ENCODE measurements at places on chromosomes 13 and 19.

DNA sequence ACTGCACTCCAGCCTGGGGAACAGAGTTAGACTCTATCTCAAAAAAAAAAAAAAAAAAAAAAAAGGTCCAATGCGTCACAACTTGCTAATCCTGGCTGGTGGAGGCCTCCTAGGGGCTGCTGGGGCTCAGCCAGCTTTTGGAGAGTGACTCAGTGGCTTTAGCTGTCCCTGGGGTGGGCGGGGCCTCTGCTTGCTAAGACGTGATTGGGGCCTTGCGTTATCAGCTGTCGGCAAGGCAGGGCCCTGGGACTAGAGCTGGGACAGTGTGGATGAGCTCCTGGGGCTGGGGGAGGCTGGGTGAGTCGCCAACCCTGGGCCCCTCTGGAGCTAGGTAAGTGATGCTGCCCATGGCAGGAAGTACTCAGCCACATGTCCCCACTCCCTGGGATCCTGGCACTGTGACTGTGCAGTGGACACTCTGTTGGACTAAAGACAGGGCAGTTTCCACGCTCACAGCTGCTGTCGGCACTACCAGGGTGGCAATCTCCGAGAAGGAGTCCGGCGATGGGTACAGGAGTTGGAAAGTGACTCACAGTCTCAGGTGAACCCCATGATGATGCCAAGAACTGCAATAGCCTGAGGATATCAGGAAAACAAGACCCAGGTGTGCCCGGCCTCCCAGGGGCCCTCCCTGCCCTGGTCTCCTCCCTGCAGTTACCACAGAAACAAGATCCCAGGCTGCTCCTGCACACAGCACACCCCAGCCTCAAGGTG is 32.2 kb downstream of the F2RL3 start:
- DNase-seq = no peak

DNA sequence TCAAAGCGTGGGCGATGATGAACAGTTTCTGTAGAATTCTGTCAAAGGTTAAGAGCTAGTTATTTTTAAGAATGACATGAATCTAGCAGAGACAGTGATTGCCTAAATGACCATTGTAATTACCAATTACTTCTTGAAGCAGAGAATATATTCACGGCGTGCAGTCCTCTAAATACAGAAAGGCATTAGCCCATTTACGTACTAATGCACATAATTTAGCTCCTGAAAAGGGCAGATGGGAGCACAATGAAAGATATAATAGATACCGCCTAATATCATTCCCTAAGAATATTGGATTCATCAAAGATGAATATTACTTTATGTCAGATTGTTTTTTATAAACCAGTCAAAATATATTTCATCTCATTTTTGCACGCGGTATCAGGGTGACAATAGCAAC is 212.4 kb downstream of the URI1 start:
- no peak for DNase-seq

- no peak for DNase-seq
Observed at GRCh38 chr19:2170219-2170618, 6.5 kb downstream of the DOT1L start.

- DNase-seq = no peak
Observed at GRCh38 chr19:10769533-10770491, 51.9 kb downstream of the DNM2 start.

DNA sequence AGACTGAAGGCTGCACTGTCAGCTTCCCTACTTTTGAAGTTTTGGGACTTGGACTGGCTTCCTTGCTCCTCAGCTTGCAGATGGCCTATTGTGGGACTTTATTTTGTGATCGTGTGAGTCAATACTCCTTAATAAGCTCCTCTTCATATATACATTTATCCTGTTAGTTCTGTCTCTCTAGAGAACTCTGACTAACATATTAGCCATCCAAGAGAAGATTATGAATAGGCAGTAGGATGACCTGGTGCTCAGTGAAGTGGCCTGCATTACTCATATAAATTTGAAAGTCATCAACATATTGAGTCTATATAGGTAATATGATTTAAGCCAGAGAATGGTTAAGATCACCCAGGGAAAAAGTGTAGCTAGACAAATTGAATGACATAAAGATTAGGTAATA is 136.3 kb upstream of the UFM1 start:
- no peak for DNase-seq

DNA sequence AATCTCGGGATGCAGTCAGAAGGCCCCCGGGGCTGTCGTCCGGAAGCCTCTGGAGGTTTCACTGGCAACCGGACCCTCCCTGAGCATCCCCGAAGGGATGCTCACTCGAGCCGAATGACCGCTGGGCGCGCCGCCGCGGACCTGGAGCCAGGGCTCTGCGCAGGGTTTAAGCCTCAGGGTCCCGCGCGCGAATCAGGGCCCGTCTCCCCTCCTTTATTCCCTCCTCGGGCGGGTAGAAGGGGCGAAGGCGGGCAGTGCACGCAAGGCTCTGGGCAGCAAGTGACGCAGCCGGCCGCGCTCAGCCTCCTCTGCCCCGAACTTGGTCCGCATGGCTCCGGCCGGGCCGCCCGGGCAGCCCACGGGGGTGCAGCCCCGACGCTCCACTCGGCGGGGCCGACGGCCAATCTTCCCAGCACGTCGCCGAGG is 572 bp downstream of the SHISA2 start:
- DNase-seq = no peak

DNA sequence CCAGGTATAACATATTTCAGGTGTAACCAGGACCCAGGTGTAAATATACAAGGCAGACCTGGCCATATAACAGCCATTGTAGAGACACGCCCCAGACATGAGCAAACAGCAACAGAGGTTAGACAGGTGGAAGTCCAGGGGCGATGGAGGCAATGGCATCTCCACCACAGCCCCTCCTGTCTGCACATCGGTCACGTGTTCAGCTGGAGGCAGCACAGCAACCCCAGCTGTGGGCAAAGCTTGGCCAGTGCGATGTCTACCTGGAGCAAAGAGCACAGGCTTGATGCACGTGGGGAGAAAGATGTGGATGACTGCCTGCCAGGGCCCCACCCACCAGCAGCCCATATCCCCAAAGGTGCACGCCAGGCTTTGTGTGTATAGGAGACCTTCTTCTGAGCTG is 4.4 kb downstream of the CYP4F2 start:
- DNase-seq = no peak

- DNase-seq = no peak
Observed at GRCh38 chr13:39326469-39327171, 276.4 kb downstream of the LHFPL6 start.

- no peak for DNase-seq
Observed at GRCh38 chr13:46179491-46179908, 2.5 kb downstream of the LCP1 start.

- DNase-seq = no peak
Observed at GRCh38 chr19:1736927-1737326, 16.4 kb upstream of the ONECUT3 start.

GRCh38 chr13:60009300-60010253 is 154.2 kb downstream of the DIAPH3 start:
- DNase-seq = no peak

GRCh38 chr19:58385313-58385890 is 1.7 kb upstream of the RPS5 start:
- no peak for DNase-seq
